ENCODE measurements at places on chromosomes 2 and 18. TPM values are rescaled to one million over a fixed set of nuclear protein-coding genes. Genes with fewer than 3 reads are reported as not detected.

DNA sequence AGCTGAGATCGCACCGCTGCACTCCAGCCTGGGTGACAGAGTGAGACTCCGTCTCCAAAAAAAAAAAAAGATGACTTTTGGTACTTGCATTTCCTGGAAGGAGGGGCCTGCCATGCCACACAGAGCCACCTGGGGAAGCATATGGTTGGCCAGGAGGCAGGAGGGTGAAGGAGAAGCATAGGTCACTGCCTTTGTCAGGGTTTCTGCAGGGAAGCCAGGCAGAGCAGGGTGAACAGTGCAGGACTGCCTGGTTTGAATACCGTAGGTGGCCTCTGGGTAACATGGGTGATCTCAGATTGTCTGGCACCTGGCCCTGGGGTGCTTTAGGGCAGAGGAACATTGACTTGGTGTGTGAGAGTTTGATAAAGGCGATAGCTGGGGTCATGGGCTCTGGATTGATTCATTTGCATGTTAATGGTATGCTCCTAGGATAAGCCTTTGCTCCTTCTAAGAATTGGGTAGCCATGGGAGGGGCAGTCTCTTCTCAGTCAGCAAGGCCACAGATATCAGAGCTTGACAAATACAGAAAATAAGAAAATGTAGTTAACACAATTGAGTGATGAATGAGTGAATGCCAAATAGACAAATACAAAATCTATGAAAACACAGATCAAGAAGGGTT lies 124.0 kb upstream of the SEC11C start:
- no peak for DNase-seq

Gene SPATA3
- total RNA-seq, result not detected

DNA sequence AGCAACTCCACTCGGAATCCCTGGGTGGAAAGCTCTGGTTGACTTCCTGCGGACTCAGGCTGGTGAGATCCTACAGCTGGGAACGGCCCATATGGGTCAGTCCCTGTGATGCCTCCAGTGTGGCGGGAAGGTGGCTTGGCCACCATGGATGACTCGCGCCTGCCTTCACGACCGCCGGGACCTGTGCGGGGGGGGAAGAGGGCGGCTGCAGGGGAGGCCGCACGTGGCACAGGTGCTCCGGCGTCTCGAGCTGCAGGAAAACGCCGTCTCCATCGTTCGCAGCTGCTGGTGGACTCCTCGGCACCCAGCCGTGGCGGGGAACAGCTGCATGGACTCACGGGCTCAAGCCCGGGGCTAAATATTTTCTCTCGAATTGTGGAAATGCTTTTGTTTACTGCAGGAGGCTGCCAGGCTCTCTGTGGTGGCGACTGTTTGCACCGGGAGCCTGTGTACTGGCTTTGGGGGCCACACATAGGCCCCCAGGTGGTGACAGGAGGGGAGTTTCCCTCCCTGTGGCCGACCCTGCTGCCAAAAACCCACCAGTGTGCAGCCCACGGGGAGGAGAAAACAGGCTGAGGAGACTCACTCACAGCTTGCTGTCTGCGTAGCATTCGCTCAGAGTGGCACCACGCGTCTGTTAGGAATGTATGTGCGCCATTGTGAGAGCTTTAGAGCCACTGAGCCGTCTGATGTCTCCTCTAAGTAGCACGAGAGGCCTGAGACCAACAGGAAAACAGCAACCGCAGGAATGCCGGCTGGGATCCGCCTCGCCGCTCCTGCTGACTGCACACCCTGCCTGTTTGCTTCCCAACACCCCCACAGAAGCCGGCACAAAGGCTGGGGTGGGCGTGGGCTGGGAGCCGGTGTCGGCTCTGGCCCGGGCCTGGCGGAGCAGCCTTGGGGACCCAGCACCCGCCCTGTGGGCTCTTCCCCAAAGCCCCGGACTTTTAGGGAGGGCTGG lies 89.2 kb downstream of the NFATC1 start:
- no peak for DNase-seq

DNA sequence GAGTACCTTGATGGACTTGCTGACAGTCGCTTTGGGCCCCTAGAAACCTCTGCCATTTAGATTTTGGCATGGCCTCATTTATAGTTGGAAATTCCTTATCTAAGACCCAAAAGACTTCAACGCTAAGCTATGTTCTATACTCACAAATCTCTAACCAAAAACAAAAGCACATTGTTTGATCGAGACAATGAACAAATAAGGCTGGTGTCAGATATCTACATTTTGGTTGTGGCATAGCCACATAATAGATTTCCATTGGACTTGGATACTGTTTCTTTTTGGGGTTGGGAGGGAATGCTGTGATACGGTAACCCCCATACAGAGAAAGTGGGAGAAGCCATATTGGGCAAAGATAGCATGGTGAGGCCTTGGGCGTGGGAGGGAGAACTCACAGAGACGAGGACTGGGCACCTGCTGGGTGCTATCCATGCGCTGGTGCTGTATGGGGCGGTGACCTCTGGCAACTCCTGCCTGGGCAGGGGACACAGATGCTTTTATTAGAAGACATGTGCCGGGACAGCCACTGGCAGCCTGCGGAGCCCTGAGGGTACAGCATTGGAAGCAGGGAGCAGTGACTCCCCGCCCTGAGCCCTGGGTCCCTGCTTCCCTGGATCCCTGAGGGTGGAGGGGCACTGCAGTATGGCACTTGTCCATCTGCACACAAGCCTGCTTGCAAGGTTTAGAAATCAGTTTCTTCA lies 97.1 kb downstream of the ASAP2 start:
- DNase-seq, result no peak

Gene BOK
- total RNA-seq, result 8.0 TPM

- DNase-seq, result no peak
Observed at GRCh38 chr2:25305775-25306174, 36.0 kb downstream of the DNMT3A start.

Gene SULT1C2
- 16.3 TPM for total RNA-seq

Gene ING5
- 57.8 TPM for total RNA-seq

- no peak for DNase-seq
Observed at GRCh38 chr2:141362311-141362710, 768.5 kb downstream of the LRP1B start.

Gene FEV
- 15.6 TPM for total RNA-seq

Gene MC4R
- not detected for total RNA-seq

GRCh38 chr2:238046725-238047270 lies 14.0 kb upstream of the SCLY start:
- no peak for DNase-seq

GRCh38 chr2:109513749-109514588 lies 99.8 kb downstream of the SEPTIN10 start:
- DNase-seq, result no peak

Gene REG1A
- 0.51 TPM for total RNA-seq

- DNase-seq, result no peak
Observed at GRCh38 chr2:3305952-3306351, 71.7 kb downstream of the EIPR1 start.

DNA sequence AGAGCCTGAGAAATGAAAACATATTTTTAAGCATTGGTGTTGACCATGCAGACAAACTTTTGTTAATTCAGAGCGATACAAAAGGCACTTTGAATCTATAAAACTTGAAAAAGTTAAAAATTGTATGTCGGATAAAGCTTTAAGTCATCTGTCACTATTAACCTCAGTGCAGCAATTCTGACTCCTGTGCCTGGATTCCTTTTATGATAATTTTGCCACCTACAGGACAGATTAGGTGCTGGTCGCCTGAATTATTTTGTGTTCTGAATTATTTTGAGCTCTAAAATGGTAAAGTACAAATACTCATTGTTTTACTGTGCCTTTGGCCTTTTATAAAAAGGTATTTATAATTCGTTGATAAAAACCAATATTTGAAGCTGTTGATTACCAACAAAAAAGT lies 19.4 kb upstream of the RNF138 start:
- no peak for DNase-seq

Gene SERPINB4
- not detected for total RNA-seq
